Islet precursor cell (in vitro differentiated cells): ENCODE measurements at places on chromosomes 1 and 21.

- DNase-seq, result no peak
Measured at GRCh38 chr1:115912116-115912515, 64.2 kb upstream of the SLC22A15 start.

GRCh38 chr1:37602750-37603694 lies 7.3 kb upstream of the GNL2 start:
- DNase-seq, result peak; percentile 65

DNA sequence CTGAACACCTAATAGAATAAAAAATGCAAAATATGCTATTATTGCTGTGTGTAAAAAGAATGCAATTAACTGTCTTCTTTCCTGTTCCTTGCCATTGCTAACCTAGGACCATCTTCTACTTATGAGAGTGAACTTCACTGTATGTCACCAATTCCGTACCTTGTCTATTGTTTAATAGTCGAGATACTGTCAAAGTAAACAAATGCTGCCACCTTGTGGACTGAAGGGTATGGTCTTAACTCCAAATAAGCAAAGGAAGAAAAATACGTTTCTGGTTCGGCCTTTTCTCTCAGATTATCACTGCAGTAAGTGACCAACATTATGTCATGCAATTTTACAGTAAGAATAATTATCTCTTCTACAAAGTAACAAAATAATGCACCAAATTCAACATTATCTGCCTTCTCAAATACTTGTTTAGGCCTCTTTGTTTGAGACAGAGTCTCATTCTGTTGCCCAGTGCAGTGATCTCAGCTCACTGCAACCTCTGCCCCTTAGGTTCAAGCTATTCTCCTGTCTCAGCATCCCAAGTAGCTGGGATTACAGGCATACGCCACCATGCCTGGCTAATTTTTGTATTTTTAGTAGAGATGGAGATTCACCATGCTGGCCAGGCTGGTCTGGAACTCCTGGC lies 133.4 kb downstream of the COP1 start:
- DNase-seq, result no peak

GRCh38 chr1:179996099-179996498 lies 41.5 kb downstream of the CEP350 start:
- no peak for DNase-seq

GRCh38 chr1:46539972-46540371 lies 11.5 kb downstream of the KNCN start:
- peak; percentile 58 for DNase-seq

- no peak for DNase-seq
Measured at GRCh38 chr1:180246579-180246978, 16.5 kb downstream of the LHX4 start.
